ENCODE measurements at places on chromosomes 7 and 10.

DNA sequence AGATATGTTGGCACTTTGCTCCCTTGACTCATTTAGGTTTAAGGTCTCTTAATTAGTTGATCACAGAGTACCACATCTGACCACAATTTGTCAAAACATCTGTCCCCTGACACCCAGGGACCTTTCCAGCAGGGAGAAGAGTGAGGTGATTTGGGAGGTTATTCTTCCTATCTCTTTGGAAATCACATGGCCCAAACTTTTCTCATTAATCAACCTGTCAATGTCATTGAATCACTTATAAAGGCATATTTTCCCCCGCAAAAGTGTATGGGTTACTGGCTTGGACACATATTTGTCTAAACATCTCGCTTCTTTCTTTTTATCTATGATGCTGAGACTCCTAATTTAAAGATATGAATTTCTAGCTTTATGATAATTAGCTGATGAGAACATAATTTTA lies 92.4 kb upstream of the RPA3 start:
- H3K27me3 ChIP-seq = no peaks in the 10 kb centered on the region
- H3K36me3 ChIP-seq = no peaks in the 10 kb centered on the region
- no peak overlapping the region for H3K4me3 ChIP-seq
- DNase-seq = no peak

GRCh38 chr7:16786257-16786656 lies 18.5 kb downstream of the AGR2 start:
- no peak overlapping the region for H3K4me3 ChIP-seq
- H3K27me3 ChIP-seq = no peaks in the 10 kb centered on the region
- H3K36me3 ChIP-seq = peaks cover 12% of the 10 kb centered on the region
- DNase-seq = no peak
- no peak overlapping the region for H3K27ac ChIP-seq

- H3K4me3 ChIP-seq = no peak overlapping the region
- no peaks in the 10 kb centered on the region for H3K36me3 ChIP-seq
- no peak overlapping the region for H3K27ac ChIP-seq
- no peaks in the 10 kb centered on the region for H3K27me3 ChIP-seq
- H3K4me1 ChIP-seq = no peaks in the 10 kb centered on the region
- DNase-seq = no peak
Observed at GRCh38 chr7:157309988-157310668, 26.7 kb upstream of the DNAJB6 start.

GRCh38 chr10:20988357-20988983 lies 91.4 kb upstream of the NEBL start:
- no peak for DNase-seq
- no peaks in the 10 kb centered on the region for H3K27me3 ChIP-seq
- H3K4me1 ChIP-seq = no peaks in the 10 kb centered on the region
- no peaks in the 10 kb centered on the region for H3K36me3 ChIP-seq
- H3K4me3 ChIP-seq = no peak overlapping the region
- no peak overlapping the region for H3K27ac ChIP-seq
